ENCODE measurements at places on chromosomes 7 and 10.

DNA sequence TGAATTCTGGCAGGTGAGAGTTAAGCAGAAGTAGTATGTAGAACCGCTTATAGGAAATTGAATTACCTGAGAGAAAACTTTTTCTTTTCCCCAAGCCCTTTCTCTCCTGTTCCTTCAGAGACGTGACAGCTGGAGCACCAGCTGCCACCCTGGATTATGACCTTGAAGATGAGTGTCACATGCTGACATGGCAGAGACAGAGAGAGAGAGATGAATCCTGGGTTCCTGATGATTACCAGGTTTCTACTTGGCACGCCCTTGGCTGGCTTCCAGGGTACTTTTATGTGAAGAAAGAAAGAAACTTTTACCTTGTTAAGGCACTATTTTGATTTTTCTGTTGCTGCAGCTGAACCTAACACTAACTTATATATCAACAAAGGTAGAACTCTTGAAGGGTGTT is 99.9 kb downstream of the GPR26 start:
- DNase-seq, result no peak
- peaks cover 41% of the 10 kb centered on the region for H3K27me3 ChIP-seq
- no peak overlapping the region for H3K4me3 ChIP-seq
- no peaks in the 10 kb centered on the region for H3K36me3 ChIP-seq
- no peak overlapping the region for H3K27ac ChIP-seq

GRCh38 chr7:136966825-136967224 is 98.4 kb downstream of the CHRM2 start:
- no peak for DNase-seq
- H3K36me3 ChIP-seq, result peaks cover 8% of the 10 kb centered on the region
- H3K27me3 ChIP-seq, result no peaks in the 10 kb centered on the region
- H3K4me3 ChIP-seq, result no peak overlapping the region
- peaks cover 19% of the 10 kb centered on the region for H3K4me1 ChIP-seq
- no peak overlapping the region for H3K27ac ChIP-seq

DNA sequence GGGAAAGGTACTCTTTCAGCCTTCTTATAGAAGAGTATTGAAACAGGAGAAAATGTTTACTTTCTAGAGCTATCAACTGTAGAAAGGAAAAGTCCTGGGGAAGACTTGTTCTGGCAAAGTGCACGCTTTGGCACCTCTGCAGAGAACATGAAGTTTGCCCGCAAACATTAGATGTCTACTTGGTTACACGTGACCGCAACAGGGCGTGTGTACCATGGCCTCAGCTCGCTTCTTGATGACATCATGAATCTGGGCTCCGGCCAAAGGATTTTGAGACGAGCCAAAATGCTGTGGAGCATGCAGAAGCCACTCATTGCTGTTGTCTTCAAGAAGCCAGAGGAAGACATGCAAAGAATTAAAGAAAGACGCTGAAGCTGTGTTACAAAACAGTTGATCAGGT is 8.6 kb upstream of the TAS2R60 start:
- H3K27me3 ChIP-seq, result no peaks in the 10 kb centered on the region
- H3K27ac ChIP-seq, result no peak overlapping the region
- no peaks in the 10 kb centered on the region for H3K4me1 ChIP-seq
- no peaks in the 10 kb centered on the region for H3K36me3 ChIP-seq
- H3K4me3 ChIP-seq, result no peak overlapping the region

GRCh38 chr7:140926021-140926817 is 1.5 kb upstream of the BRAF start:
- no peak for DNase-seq
- H3K27ac ChIP-seq, result peak overlapping the region; percentile 32
- peak overlapping the region; percentile 41 for H3K4me3 ChIP-seq
- H3K27me3 ChIP-seq, result peaks cover 19% of the 10 kb centered on the region
- H3K4me1 ChIP-seq, result no peaks in the 10 kb centered on the region
- no peaks in the 10 kb centered on the region for H3K36me3 ChIP-seq

GRCh38 chr10:88538048-88538447 is 45.1 kb downstream of the RNLS start:
- no peak overlapping the region for H3K27ac ChIP-seq
- H3K4me1 ChIP-seq, result peaks cover 45% of the 10 kb centered on the region
- no peak for DNase-seq
- no peaks in the 10 kb centered on the region for H3K27me3 ChIP-seq

GRCh38 chr10:72564596-72564995 is 61.3 kb downstream of the MICU1 start:
- no peak overlapping the region for H3K27ac ChIP-seq
- no peak overlapping the region for H3K4me3 ChIP-seq
- H3K4me1 ChIP-seq, result peaks cover 12% of the 10 kb centered on the region
- no peak for DNase-seq
- no peaks in the 10 kb centered on the region for H3K27me3 ChIP-seq

DNA sequence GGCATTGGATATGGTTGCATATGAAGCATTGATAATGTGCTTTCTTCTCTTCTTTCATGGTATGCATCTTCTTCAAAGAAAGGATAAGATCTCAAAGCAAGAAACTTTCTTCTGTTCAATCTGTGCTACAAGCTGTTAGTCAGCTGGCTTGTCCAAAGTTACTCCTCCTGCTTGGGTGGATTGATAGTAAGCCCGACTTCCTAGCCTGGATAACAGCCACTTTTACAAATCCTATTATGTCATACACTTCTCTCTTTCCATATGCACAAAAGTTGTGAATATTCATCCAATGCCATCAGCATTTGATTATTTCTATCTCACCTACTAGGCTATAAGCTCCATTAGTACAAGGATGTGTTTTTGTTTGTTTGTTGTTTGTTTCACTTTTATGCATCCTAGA is 891.0 kb upstream of the SORCS1 start:
- H3K27me3 ChIP-seq, result peaks cover 3% of the 10 kb centered on the region
- no peak for DNase-seq
- no peaks in the 10 kb centered on the region for H3K36me3 ChIP-seq
- H3K27ac ChIP-seq, result no peak overlapping the region
- no peaks in the 10 kb centered on the region for H3K4me1 ChIP-seq

DNA sequence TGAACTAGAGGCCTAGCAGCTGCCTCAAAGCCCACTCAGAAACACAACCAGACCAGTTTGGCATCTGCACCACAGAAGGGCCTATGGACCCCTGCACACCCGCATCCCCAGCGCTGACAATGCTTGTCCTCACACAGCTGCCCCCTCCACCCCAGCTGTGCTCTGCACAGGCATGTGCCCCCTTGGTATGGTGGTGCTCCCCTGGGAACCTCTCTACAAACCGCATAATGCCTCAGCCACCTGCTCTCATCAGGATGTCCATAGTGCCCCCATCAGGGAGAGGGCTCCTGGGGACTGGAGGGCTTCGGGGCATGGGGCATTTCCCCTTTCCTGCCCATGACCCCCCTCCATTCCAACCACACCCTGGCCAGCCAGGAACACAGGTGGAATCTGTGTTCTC is 347.5 kb downstream of the GRID1 start:
- no peak for DNase-seq
- no peaks in the 10 kb centered on the region for H3K4me1 ChIP-seq
- no peaks in the 10 kb centered on the region for H3K27me3 ChIP-seq

GRCh38 chr10:4698075-4698474 is 127.9 kb upstream of the AKR1E2 start:
- H3K36me3 ChIP-seq, result no peaks in the 10 kb centered on the region
- no peak overlapping the region for H3K27ac ChIP-seq
- H3K4me1 ChIP-seq, result no peaks in the 10 kb centered on the region
- H3K27me3 ChIP-seq, result no peaks in the 10 kb centered on the region

GRCh38 chr7:31875424-31875823 is 188.4 kb downstream of the PPP1R17 start:
- no peak overlapping the region for H3K4me3 ChIP-seq
- no peaks in the 10 kb centered on the region for H3K36me3 ChIP-seq
- peaks cover 16% of the 10 kb centered on the region for H3K27me3 ChIP-seq

DNA sequence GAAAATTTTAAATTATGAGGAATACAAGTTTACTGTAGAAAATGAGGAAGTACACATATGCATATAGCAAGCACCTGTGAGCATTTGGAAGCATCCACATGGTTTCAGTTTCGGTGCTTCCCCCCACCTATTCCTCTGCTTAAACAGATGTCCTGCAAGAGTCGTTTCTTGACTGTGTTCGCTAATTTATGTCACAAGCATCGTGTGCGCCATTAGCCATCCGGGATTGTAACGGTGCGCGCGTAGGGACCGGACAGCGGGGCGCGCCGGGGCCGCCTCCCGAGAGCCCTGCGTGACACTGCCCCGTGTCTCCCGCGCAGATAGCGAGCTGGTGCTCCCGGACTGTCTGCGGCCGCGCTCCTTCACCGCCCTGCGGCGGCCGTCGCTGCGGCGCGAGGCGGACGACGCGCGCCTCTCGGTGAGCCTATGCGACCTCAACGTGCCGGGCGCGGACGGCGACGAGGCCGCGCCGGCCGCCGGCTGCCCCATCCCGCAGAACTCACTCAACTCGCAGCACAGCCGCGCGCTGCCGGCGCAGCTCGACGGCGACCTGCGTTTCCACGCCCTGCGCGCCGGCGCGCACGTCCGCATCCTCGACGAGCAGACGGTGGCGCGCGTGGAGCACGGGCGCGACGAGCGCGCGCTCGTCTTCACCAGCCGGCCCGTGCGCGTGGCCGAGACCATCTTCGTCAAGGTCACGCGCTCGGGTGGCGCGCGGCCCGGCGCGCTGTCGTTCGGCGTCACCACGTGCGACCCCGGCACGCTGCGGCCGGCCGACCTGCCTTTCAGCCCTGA is 90.9 kb downstream of the NEURL1 start:
- H3K36me3 ChIP-seq, result peaks cover 18% of the 10 kb centered on the region
- peaks cover 6% of the 10 kb centered on the region for H3K27me3 ChIP-seq
- H3K4me1 ChIP-seq, result no peaks in the 10 kb centered on the region
- DNase-seq, result no peak
- H3K27ac ChIP-seq, result no peak overlapping the region
- no peak overlapping the region for H3K4me3 ChIP-seq

DNA sequence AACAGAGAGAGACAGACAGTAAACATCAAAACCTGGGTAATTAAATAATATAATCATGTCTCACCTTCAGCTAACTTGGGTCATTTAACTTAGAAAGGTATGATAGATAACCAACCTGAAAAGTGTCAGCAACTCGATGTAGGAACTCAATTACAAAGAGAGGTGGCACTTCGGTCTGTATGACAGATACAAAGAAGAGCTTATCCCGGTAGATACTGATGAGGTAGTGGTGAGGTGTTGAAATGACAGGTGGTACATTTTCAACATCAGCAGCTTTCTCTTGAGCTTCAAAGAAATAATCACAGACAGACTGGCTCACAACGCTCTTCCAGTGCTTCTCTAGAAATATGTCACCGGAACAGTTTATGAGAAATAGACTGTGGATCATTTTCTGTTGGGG is 12.6 kb downstream of the AP3M1 start:
- no peak for DNase-seq
- no peak overlapping the region for H3K4me3 ChIP-seq
- H3K27ac ChIP-seq, result no peak overlapping the region
- no peaks in the 10 kb centered on the region for H3K27me3 ChIP-seq
- no peaks in the 10 kb centered on the region for H3K4me1 ChIP-seq

DNA sequence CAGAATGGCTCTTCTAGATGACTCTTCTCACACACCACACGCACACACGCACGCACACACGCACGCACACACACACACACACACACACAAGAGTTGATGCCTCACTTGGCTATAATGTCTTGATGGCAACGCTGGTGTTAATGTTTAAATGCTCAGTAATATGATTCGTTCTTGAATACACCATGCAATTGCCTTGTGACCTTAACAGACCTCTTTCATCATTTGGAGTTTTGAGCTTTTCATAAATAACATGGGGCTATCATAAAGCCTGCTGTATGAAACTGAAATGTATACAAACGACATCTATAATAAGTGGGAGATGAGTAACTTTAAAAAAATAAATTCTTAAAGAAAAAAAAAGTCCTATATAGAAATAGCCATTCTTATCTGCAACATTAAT is 8.2 kb downstream of the JCAD start:
- no peaks in the 10 kb centered on the region for H3K27me3 ChIP-seq
- peaks cover 35% of the 10 kb centered on the region for H3K4me1 ChIP-seq
- no peak overlapping the region for H3K27ac ChIP-seq

- no peak for DNase-seq
- H3K27ac ChIP-seq, result no peak overlapping the region
- H3K27me3 ChIP-seq, result peaks cover 40% of the 10 kb centered on the region
- no peaks in the 10 kb centered on the region for H3K4me1 ChIP-seq
- no peak overlapping the region for H3K4me3 ChIP-seq
Measured at GRCh38 chr7:132045481-132045980, 489.1 kb upstream of the PODXL start.
